ENCODE measurements at places on chromosomes 3 and 15.

- no peak for DNase-seq
Measured at GRCh38 chr15:88083811-88084760, 172.5 kb downstream of the NTRK3 start.

- DNase-seq: no peak
Measured at GRCh38 chr3:5296362-5296761, 108.9 kb downstream of the EDEM1 start.

GRCh38 chr3:158273656-158274055 lies 163.8 kb downstream of the RSRC1 start:
- no peak for DNase-seq

DNA sequence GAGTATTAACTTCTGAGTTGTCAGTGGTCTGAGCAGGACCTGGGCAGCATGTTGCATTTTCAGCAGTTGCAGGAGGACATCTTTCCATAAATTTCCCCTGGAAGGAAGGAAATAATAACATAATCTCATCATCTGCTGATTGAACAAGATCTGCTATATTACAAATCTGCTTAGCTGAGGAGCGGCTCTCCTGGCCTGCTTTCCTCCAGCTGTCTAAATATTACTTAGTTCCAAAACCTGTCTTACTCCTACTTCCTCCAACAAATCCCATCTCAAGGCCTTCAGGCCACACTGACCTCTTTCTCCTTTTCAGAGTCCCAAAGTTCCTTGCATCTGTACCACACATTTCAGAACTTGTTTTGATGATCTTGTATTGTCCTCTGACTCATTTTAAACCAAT lies 364.4 kb upstream of the MCTP2 start:
- DNase-seq: no peak

DNA sequence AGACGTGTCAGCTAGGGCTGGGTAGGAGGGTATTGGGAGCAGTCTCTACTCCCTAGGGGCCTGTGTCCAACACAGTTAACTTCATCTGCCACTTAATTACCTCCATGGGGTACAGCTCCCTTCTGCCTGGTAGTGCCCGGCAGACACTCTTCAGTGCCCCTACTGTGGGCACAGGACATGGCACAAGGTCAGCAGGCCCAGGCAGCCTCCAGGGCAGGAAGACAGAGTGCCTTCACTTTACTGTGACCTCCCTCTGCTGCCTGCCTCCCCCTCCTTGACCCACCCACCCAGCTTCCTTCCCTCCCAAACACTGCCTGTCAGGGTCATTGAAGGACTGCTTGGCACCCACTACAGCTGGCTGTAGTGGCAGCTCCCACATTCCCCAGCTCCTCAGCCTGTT lies 6.5 kb upstream of the GRM2 start:
- no peak for DNase-seq

- no peak for DNase-seq
Measured at GRCh38 chr3:194844046-194844445, 158.4 kb downstream of the FAM43A start.

DNA sequence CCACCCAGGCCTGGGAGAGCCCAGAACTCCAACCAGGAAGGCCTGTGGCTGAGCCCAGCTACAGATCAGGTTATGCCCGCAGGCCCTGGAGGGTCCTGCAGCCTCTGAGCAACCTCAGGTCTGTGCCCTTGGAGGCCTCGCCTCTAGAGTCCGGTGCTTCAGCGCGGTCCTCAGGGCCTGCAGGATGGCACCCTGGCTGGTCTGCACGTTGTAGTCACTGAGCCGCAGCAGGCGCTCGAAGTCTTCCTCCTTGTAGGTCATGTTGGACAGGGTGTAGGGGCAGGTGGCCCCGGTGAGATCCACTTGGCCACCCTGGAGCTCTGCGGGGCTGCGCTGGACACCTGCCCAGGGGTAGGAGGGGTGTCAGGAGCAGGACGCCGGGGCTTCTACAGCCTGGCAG lies 25.8 kb downstream of the PLA2G4D start:
- DNase-seq: no peak

- no peak for DNase-seq
Measured at GRCh38 chr15:36596915-36597314, 17.5 kb downstream of the CDIN1 start.

- no peak for DNase-seq
Measured at GRCh38 chr3:48863122-48863521, 15.4 kb upstream of the PRKAR2A start.

- peak; percentile 42 for DNase-seq
Measured at GRCh38 chr3:192917028-192917403, 640 bp downstream of the MB21D2 start.

DNA sequence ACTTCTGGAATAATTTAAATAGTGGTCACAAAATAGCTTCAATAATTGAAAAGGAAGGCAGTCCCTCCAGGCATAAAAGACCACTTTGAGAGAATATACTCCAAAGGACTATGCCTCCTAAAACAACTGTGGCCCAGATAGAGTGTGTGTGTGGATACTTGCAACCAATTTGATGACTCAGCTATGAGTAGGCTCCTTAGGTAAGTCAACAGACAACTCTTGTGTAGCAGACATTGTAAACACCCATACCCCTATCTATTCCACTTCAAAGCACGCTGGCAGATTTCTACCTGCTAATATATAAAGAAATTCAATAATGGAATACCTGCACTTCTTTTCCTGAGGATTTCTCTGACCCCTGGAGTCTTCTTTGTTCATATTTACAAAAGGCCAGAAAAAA lies 254.5 kb downstream of the NEK10 start:
- DNase-seq: no peak

- DNase-seq: no peak
Measured at GRCh38 chr3:41405466-41405865, 206.2 kb downstream of the CTNNB1 start.

- DNase-seq: peak; percentile 33
Measured at GRCh38 chr3:51642462-51642861, 28.6 kb upstream of the TEX264 start.

GRCh38 chr15:68277603-68278344 lies at the start of gene FEM1B:
Gene FEM1B, plus strand, starts transcription at chr15:68277745. Its CDS starts 673 bp downstream, at chr15:68278418.
- DNase-seq: peak; percentile 91

DNA sequence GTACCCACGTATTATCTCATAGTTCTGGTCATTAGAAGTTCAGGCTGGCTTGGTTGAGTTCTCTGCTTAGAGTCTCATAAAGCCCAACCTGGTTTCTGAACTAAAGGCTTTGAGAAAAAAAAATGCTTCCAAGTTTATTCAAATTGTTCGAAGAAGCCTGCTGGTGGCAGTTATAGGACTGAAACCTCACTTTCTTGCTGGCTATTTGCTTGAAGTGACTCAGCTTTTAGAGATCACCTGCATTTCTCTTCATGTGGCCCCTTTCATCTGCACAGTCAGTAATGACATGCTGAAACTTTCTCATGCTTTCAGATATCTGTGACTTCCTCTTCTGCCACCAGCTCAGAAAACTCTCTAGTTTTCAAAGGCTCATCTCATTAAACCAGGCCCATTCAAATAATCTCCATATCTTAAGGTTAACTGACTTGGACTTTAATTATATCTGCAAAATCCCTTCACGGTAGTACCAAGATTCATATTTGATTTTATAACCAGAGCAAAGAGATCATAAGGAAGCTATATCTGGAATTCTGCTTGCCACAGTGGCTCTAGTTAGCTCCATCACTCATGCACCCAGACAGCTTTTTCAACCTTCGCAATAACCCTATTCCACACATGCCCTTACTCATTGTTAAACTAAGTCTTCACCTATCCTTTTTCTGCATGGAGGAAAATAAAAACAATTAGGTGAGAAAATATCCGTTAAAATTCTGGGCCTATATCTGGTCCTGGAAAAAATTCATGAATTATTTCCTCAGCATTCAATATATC lies 433.8 kb upstream of the CBLB start:
- DNase-seq: peak; percentile 18

DNA sequence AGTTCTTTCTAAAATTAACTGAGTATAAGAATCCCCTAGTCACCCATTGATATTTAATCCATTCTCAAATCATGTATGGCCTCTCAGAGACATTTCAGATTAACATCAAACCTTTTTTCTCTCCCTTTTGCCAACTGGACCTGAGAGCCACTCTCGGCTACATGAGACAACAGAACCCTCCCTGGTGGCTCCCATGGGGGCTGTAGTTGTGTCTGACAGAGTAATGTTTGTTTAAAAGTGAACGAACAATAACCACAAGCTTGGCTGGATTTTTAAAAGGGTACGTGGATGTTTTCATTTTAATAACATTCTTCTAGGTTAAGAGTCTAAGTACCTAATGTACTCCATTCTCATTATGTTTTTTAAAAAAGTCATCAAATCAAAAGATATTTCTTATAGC lies 37.1 kb downstream of the P3H2 start:
- DNase-seq: no peak

DNA sequence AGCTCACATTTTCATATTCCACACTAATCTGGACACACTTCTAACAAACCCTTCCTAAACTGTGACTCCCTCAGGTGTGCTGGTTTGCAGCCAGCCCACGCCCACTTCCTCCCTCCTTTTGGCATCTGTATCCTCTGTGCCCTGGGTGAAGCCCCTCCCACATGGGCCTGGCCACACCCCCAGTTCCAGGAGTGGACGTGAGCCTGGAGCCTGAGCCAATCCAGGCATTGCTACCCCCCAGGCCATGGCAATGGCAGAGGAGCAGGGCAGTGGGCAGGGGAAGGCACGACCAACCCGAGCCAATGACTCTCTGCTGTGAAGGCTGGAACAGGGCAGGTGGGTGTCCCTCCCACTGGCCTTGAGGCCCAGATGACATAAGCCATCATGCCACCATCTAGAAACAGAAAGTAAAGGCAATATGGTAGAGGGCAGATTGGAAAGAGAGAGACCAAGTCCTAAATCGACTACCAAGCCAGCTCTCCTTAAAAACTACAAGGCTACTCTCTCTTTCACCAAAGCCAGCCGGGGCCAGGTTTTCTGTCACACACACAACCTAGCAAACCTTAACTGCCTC lies 18.6 kb downstream of the FAM174B start:
- DNase-seq: no peak

- DNase-seq: no peak
Measured at GRCh38 chr15:82272154-82272553, 9.5 kb downstream of the SAXO2 start.

DNA sequence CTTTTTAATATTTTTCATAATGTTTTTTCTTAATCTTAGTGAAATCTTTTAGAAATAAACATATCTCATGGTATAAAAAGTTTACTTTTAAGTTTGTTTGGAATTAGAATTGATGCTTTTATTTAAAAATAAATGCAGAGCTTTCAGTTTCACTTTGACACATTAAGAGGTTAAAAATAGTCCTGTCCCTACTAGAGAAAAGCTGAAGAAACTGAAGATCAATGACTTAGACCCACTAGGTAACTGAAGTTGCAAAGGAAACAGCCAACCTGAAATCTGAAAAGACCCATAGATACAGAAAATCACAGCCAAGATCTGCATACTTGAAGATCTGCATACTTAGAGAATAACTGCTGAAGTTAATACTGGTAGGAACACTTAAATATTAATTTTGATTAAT lies 237.6 kb downstream of the RAP2B start:
- DNase-seq: no peak

DNA sequence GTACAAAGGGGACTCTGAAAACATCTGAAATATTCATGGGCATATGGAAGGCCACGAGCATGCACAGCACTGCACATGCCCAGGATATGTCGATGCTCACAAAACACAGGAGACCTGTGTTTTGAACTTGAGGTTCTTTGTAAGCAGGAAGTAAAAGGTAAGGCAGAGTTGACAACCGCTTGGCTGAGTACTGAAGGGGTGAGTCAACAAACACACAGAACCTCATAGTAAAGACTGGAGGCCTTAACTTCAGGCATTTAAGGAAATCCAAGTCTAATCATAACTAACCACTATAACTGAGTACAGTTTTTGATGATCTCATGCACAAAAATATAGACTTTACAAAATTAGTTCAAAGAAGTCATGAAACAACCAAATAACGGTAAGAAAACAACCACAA lies 80.6 kb downstream of the MYO9A start:
- DNase-seq: no peak

- DNase-seq: peak; percentile 27
Measured at GRCh38 chr15:63896336-63897115, 62.8 kb upstream of the HERC1 start.

- DNase-seq: no peak
Measured at GRCh38 chr3:141275511-141275910, 43.9 kb downstream of the PXYLP1 start.

GRCh38 chr3:78506581-78507195 lies 1261.1 kb downstream of the ROBO1 start:
- no peak for DNase-seq

- DNase-seq: no peak
Measured at GRCh38 chr15:65533057-65533756, 2.9 kb downstream of the HACD3 start.

DNA sequence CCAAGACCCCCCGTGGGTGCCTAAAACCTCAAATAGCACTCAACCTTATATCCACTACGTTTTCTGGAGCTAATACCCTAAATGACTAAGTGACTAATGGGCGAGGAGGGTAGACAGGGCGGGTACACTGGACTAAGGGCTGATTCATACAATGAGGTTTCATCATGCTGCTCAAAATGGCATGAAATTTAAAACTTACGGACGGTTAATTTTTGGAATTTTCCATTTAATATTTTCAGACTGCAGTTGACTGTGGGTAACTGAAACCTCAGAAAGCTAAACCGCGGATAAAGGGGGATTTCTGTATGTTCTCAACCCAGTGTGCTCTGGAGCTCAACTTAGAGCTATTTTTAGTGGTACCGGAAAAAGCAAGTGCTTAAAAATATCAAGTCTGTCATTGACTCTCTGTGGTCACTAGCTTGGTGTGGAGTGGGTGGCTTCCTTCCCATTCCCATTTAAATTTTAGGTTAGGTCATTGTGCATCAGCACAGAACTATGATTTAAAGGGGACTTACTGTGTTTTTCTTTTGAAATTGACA lies 72.9 kb downstream of the LRRC28 start:
- no peak for DNase-seq

- peak; percentile 81 for DNase-seq
Measured at GRCh38 chr3:101803173-101803782, 24.3 kb downstream of the NXPE3 start.

GRCh38 chr15:86273309-86273708 lies 193.6 kb downstream of the AGBL1 start:
- DNase-seq: no peak

DNA sequence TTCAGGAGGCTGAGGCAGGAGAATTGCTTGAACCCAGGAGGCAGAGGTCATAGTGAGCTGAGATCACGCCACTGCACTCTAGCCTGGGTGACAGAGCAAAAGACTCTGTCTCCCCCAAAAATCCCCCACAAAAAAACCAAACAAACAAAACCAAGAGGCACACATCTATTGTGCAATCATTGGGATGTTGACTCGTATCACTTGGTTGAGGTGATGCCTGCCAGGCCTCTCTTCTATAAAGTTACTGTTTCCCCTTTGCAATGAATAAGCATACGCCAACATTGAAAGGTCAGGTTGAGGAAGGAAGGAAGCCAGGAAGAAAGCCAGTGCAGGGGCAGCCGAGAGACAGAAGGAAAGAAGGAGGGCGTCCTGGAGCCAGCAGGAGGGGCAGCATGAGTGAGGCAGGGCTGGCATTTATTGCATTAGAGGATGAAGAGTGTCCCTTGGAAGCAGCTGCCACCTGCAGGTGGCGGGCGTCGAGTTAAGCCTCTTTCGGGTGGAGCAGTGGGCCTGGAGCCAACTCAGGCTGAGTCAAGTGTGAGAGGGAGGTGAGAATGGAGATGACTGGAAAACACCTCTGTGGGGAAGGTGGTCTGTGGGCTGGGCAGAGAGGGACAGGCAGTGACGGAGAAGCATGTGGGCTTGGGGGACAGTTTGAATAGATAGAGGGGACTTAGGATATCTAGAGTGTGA lies 8.3 kb upstream of the CSPG4 start:
- DNase-seq: peak; percentile 13

All from CD4-positive, alpha-beta T cell treated with Interleukin-12 subunit alpha and Interleukin-12 subunit beta, for 1 hour (primary cell).